ENCODE measurements at places on chromosomes 3 and 15.

DNA sequence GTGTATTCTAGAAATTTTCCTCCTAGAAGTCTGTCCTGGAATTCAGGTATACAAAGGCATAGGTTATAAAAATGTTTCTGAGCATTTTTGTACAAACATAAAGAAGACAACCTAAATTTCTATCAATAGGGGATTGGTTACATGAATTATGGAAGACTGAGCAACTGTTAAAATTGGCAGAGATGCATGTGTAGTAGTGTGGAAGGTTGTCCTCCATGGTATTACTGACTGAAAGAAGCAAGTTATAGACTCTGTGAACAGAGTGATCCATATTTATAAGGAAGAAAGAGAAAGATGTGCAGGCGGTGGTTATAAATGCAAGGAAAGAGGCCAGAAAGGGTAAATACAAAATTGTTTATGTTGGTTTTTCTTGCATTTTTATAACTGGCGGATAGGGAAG lies 38.3 kb upstream of the CMTM7 start:
- no peak for DNase-seq

- no peak for DNase-seq
Observed at GRCh38 chr3:5022966-5023776, 43.9 kb downstream of the BHLHE40 start.

- DNase-seq = no peak
Observed at GRCh38 chr3:123540285-123540684, 44.6 kb downstream of the HACD2 start.

DNA sequence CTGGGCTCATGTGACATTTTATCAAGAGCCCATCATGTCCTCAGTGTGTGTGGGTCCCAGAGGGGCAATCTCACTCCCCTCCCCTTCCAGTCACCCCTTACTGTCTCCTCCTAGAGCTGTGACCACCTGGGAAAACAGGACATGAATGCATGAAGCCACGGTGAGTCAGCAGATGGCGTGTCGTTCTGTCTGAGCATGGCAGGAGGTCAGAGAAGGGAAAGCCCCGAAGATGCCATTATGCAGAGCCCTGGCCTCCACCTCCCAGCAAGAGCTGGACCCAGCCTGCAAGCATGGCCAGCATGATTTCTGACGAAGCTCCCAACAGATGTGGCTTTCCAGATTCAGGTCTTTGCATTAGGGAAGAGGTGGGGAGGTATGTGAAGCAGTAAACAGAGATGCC lies 118.5 kb downstream of the TLE3 start:
- no peak for DNase-seq

DNA sequence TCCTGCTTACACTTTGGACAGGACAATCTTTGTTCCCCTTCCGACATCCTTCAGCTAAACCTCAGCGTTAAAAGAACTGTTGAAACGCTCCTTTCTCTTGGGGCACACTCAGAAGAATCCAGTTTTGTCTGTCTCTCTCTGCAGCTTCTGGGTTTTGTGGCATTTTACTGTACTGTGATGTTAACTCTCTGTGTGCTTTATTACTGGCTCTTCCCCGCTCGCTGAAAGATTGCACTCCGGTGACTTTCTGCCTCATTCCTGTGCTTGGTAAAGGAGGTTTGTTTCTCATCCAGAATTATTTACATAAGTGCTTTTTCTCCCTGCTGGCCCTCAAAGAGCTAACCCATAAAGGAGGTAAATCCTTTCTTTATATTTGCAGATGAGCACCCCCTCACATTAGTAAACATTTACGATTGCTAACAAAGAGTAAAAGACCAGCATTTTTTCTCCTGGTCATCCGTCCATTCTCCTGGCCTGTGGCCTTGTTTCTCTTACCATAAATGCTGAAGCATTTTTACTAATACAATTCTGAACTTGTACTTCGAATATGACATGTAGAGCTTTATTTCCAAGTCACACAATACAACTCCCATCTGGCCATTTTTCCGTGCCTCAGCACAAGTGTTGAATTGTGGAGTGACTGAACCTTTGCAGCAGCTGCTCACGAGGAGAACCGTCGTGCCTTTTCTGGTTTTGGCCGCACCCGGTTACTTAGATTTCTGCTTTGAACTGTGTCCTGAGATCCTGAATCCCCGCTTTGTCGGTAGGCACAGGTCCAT lies 69.3 kb upstream of the RPL35A start:
- no peak for DNase-seq

DNA sequence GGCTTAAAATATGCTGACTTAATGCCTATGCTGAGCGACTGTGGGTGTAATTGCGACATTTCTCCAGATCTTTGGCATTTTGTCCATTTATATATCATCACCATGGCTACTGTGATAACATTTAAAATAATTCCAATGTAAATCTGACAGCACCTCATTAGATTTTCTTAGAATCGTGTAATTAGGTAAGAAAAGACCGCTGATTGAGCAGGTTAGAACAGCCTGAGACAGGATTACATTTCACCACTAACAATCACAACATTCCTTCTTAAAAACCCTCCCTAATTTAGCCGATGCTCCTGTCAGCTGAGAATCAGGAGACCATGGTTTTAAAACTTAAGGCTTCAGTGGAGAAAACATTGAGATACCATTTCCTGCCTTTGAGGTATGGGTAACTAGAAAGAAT lies 455.3 kb upstream of the PDZRN3 start:
- DNase-seq = no peak

DNA sequence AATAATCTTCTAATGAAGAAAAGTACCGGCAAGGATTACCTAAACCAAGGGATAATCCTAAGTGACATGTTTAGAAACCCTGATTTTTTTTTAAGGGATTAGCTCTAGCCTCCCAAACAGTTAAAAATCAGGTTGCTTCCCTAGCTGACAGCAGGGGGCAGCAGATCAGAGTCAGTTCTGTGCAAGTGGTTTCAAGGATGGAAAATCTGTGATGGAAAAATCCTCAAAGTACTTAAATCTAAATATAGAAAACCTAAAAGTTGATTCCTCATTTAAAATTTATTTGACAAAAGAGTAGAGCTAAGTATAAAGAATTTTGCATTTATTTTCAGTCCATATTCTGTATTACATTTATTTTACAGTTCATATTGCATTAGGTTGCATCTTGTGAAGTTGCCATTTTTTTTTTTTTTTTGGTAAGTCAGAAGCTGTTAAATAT lies 107.6 kb downstream of the PEX5L start:
- no peak for DNase-seq

DNA sequence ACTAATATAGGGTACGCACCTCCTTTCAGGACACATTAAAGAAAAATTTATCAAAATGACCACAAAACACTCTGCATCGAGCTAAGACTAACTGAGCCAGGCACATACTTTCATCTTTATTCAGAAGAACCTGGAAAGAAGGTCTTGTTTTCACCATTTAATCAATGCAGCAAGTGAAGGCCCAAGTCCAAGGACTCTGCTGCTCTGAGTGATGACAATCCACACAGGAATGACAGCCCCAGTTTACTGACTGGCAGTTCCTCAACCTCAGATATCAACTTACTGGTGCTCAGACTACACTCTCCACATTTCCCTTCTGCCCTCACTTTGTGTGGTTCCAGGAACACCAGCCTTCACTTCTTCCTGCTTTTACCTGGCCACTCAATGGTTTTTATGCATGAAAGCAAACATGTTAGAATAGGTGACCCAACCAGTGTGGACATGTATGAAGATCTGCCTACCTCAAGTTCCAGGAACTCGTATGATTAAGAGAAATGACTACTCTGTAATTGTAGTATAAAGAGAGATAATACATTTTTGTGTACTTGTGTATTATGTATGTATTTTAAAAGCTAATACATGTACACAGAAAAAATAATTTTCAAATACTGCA lies 29.1 kb upstream of the RASA2 start:
- no peak for DNase-seq

GRCh38 chr3:23900744-23901143 lies 16.0 kb downstream of the NKIRAS1 start:
- DNase-seq = no peak

DNA sequence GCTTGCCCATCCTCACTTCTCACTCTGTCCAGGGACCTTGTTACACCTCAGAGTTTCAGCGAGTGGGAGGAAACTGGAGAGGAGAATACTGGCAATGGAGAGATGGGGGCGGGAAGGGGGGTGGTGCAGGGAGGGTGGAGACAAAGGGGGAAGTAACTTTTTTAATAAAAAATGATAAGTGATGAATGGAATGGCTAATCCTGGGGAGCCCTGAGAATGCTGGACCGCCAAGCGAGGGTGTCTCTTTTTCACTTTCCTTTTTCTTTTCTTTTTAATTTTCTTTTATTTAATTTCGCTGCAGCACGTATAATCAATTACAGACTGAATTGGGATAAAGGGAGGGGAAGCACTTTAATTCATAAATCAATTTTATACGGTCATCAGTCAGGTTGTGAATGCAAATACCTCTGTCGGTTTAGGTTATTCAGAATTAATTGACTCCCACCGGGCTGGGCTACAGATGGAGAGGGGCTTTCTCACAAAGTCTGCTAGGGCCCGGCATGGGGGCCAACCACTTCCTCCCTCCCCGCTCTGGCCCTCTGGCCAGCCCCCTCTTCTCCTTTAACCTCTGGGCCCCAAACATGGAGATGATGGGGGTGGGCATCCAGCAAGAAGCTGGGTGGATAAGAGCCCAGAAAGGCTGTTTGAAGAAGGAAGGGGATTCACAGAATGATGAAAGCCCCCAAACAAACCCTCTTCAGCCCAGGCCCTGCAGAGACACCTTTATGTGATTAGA lies 106.8 kb upstream of the BOC start:
- no peak for DNase-seq

DNA sequence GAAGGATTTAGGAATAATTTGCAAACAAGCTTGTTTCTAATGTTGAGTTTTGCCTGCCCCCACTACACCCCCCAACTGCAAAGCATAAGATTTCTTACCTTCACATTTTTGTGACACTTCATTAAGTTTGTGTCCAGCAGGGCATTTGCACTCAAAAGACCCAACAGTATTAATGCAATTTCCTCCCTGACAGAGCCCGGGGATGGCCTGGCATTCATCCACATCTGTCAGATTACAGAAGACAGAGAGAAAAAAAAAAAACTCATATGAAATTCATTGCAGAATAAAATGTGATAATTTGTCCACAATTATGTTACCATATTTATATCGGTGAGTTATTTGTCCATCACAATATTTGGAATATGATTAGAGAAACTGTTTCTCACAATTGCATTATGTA lies 111.5 kb downstream of the FBN1 start:
- no peak for DNase-seq

Measured in esophagus squamous epithelium (tissue), 5 donors.